ENCODE measurements at places on chromosomes 7 and 10. TPM values are rescaled to one million over a fixed set of nuclear protein-coding genes. Genes with fewer than 3 reads are reported as not detected.
A peak's percentile ranks its signal among the peaks of the same experiment; 100 is the strongest.

Gene AGAP5
- total RNA-seq: 6.9 TPM

DNA sequence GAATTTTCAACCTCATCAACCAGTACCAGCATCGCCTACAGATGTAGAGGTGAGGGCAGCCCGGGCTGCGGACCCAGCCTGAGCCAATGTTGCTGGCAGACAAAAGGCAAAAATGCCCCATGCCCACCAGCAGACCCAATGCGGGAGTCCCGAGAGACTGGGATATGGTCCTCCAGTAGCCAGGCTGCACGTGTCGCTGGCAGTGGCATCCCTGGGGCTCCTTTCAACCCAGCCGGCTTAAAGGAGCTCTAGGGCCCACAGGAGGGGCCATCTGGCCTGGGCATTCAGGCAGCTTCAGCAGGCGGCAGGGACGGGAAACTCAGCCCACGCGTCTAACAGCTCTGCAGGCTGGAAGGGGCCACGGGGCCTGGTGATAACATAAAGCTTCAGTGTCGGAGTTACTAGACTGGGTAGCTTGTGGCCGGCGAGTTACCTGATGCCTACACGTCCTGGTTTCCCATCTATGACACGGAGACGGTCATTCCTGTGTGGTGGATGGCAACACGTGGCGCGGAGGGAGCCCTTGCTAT, 70.7 kb downstream of the PROSER2 start:
- DNase-seq: no peak

Gene NEBL
- total RNA-seq: 0.83 TPM

DNA sequence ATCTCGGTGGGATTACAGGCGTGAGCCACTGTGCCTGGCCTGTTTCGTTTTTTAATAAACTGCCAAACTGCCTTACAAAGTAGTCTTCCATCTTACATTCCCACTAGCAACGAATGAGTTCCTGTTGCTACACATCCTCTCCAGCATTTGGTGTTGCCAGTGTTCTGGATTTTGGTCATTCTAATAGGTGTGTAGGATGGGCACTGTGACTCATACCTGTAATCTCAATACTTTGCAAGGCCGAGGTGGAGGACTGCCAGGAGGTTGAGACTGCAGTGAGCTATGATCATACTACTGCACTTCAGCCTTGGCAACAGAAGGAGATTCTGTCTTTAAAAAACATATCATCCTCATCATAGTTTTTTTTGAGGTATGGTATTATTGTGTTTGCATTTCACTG, 21.4 kb upstream of the RSBN1L start:
- no peak for DNase-seq

DNA sequence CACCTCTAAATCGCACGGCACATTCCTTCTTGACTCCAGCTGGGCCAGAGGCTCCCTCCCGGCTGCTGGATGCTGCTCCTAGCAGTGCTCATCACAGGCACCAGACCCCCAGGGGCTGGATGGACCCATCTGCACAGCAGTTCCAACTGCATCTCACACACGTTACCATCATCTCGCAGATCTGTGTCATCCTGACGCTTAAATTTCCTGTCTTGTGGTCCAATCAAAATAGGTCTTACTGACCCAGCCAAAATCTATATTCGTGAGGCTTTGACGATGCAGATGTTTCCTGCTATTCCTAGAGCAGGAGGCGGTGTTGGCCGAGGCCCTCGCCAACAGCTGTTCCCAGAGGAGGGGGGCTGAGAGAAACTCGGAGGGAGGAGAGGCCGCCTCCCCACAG, 108.0 kb downstream of the MKI67 start:
- DNase-seq: peak; percentile 73

Gene SLC35B4
- total RNA-seq: 20.2 TPM

Gene VAX1
- not detected for total RNA-seq

Gene GIMAP2
- 26.2 TPM for total RNA-seq

Gene IDI2
- total RNA-seq: not detected

Gene MKX
- total RNA-seq: not detected

Gene BTBD16
- 0.78 TPM for total RNA-seq

GRCh38 chr7:78055599-78055998, 257.0 kb downstream of the PHTF2 start:
- no peak for DNase-seq

DNA sequence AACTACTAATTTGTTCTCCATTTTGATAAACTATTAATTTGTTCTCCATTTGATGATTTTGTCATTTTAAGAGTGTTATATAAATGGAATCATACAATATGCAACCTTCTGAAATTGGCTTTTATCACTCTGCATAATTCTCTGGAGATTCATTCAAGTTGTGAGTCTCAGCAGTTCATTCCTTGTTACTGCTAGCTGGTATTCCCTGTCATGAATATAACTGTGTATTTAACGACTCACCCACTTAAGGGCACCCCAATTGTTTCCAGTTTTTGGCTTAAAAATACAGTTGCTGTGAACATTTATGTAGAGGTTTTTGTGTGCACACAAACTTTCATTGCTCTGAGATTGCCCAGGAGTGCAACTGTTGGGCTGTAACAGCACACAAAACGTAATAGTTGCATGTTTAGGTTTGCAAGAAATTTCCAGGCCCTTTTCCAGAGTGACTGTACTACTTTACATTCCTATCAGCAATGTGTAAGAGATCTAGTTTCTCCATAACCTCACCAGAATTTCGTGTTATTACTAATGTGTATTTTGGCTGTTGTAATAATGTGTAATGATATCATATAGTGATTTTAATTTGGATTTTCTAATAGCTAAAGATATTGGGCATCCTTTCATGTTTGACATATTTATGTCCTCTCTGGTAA, 153.2 kb upstream of the ADCY1 start:
- DNase-seq: no peak

- no peak for DNase-seq
Measured at GRCh38 chr7:88184848-88185304, 35.0 kb downstream of the SRI start.

Gene TSPAN12
- 19.0 TPM for total RNA-seq

DNA sequence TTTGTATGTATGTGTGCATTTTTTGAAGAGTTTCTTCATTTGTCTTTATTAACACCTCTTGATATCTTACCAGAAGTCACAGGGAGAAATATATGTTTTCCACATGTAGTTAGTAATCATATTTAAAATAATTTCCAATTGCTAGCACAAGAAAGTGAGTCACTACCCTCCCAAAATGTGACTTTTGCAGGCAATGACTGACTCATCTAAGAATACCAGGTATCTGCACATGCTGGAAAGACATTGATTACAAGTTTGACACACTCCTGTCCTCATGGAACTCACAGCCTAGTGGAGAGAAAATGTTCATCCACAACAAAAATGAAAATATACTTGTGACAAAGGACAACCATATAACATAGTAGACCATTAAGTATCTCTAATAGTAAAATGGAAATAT, 82.9 kb downstream of the SEMA3D start:
- DNase-seq: no peak

GRCh38 chr7:13197501-13197900, 510.1 kb downstream of the ARL4A start:
- no peak for DNase-seq

DNA sequence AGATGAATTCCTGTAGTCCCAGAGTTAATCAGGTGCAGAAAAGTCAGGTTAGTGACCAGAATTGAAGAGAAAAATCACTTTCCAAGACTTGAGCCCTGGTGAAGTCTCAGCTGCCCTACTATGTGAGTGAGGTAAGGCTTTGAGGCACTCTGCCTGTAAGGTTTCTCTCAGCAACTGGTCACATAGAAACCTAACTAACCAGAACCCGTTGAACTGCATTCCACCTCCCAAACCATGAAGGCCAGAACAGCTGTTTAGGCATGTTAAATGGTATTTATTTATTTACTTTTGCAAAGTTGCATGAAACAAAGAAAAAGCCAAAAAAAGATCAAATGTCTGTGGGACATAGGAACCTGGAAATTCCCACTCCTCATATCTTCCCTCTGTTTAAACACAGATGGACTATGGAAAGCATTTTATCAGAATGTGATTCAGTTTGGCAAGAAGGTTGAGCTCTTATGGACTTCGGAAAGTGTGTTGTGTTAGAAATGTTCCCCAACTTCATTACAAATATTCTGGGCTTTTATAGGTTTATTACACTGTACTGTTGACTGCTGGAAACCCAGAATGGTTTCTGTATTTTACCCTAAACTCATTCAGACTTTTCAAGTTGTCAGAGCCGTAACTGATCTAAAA, 12.8 kb upstream of the GPR85 start:
- no peak for DNase-seq

Gene TMEM26
- total RNA-seq: 0.23 TPM

DNA sequence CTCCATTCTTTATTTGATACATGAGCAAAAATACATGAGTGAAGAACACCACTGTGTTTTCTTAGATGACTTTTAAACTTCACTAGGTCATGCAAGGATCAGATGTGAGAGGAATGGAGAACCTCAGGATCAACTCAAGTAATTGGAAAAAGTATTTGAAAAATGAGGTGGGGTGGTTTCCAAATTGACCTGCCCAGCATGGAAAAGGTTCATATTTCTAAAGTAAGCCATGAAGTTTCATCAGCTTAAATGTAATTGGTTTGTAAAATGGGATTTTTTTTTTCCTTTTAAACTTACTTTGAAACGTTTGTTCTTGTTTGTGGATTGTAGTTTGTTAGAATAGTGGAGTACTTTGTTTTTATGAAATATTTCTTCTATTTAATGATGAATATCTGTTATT, 134.8 kb downstream of the MLLT10 start:
- DNase-seq: no peak

GRCh38 chr7:89731751-89732445, 422.4 kb upstream of the STEAP1 start:
- DNase-seq: no peak

DNA sequence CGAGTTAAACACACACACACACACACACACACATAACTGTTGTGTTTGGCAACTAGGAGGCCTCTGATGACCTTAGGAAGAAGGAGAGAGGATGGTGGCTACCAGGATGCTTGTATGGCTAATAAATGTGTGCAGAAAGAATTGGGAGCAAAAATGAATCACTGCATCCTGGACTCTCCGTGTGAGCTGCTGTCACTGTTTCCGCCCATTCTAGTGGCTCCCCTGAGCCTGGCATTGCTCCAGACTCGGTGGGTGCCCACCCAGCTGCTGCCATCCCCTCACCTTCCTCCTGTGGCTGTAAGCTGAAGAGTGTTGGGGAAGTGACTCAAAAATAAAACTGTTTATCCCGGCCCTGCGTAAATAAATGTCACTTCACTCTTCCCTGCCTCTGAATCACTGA, 149.5 kb upstream of the MINDY3 start:
- DNase-seq: peak; percentile 26

DNA sequence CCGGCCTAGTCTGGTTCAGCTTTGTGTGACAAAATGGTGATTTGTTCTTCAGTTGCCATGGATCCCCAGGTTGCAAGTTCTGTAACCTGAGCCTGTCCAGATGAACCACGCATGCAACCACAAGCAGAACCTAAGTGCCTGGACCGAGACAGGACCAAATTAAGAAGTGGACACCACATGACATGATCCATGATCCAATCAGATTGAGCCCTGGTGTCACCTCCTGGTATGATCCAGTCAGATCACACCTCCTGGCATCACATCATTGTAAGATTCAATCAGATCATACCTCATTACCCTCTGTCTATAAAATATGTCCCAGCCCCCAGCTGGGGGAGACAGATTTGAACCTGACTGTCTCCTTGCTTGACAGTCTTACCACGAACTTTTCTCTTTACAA, 70.0 kb downstream of the MALSU1 start:
- no peak for DNase-seq

Gene PRSS37
- not detected for total RNA-seq

DNA sequence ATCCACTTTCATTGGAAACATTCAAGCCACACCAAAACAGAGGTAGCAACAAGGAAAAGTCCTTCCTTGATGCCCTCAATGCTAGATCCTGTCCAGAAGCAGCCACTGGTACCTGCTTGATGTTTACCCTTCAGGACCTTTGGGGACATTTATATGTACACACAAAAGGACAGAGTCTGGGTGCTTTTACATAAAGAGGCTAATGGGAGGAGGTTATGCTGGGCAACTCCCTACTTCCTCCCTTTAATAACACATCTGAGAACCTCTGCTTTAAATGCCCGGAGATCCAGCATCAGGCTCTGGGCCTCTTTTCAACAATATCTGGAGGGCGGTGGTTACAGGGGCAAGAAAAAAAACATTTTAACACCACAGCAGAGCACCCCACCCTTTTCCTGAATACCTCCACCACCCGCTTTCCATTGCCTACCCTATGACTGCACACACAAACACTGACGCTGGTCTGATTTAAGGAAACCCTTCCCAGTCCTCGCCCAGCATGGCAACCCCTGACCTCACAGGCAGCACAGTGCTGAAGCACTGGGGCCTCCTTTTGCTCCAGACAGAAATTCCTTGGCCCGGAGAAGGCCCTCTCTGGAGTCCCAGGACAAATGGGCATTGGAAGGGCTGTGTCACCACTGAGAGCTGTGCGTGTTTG, 39.3 kb upstream of the DUSP5 start:
- peak; percentile 27 for DNase-seq

- no peak for DNase-seq
Measured at GRCh38 chr10:114188900-114189299, 9.7 kb downstream of the TDRD1 start.

GRCh38 chr7:369476-370258, 79.7 kb downstream of the FOXL3 start:
- no peak for DNase-seq
